Prostate gland (tissue), 2 donors: ENCODE measurements at places on chromosomes 5 and 9. TPM values are rescaled to one million over a fixed set of nuclear protein-coding genes. Genes with fewer than 3 reads are reported as not detected.

DNA sequence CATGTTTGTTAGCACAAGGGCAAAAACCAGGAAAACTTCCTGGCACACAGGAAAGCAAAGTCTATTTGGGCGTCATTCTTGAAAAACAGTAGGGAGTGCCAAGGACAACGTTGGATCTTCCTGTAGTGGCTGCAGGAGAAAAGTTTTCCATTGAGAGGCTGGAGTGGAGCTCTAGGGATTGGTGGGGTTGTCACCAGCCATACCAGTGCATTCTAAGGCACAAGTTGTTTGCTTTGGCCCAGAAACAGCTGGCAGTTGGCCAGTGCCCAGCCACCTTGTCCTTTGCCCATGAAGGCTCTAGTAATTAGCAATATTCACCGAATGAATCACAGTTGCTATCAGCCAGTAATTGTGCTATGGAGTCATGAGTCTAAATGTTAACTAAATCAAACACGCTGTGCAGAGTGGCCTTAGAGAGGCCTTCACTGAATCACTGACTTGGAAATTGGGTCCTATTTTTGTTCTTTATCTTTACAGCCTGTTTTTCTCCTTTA is 26.4 kb downstream of the TNFSF15 start:
- peak; percentile 30 for DNase-seq

DNA sequence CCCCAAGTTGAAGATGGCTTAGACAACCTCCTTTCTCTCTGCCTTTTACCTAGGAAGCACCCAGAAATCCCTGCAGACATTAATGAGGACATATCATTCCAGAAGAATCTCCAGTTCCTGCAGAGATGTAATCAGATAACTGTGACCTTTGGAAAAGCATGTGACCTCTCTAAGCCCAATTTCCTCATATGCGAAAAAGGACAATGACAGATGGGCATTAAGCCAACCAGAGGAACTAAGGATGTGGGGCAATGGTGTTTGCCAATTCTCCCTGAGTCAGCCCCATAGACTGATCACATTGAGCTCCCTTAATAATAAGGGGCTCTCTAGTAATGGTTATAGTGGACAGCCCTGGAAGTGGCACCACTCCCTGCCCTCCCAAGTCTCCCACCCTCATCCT is 10.1 kb upstream of the FOXI1 start:
- no peak for DNase-seq

GRCh38 chr5:91499943-91500531 is 116.9 kb upstream of the ARRDC3 start:
- DNase-seq: no peak

The NAIP gene
- 16.4 TPM for total RNA-seq

DNA sequence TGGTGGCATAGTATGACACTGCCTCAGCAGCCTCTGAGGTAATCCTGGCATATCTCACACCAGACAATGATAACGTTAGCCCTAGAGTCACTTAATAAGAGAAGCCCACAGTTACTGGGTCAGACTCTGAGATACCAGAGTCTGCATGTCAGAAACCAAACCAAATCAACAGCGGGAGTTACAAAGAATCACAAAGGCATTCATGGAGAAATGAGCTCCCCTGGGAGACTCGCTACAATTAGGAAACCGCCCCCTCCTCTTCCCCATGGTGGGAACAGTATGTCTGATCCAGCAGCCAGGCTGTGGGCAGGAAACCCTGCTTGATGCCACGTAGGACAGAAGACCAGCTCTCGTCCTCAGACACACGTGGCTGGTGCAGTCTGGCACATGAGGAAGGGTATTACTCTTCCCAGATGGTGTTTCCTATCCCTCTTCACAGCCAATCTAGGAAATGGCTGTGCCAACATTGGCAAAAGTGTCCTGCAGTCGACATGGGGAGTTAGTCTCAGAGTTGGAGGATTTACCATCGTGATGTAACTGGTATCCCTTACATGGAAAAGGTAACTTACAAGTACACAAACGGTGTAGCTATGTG is 485.4 kb downstream of the ZNF608 start:
- DNase-seq: no peak

DNA sequence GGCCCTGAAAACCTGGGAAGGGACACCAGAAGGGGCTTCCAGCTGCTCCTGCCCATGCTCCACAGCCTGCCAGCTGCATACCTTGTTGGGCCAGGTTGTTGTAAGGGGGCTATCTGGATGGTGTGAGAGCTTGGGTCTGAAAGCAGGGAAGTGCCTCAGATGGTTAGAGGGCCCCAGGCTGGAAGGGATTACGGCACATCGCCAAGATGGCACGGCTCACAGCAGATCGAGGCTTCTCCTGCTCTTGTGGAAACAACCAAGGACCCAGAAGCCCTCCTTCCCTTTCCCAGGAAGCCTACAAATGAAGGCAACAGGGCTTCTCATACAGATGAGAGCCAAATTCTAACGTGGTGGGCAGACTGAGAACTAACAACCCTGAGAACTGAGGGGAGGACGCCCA is 121.7 kb upstream of the ADCY2 start:
- no peak for DNase-seq

The PCDHB8 gene
- total RNA-seq: 2.6 TPM

GRCh38 chr9:28166179-28166578 is 592.9 kb upstream of the C9orf72 start:
- no peak for DNase-seq

DNA sequence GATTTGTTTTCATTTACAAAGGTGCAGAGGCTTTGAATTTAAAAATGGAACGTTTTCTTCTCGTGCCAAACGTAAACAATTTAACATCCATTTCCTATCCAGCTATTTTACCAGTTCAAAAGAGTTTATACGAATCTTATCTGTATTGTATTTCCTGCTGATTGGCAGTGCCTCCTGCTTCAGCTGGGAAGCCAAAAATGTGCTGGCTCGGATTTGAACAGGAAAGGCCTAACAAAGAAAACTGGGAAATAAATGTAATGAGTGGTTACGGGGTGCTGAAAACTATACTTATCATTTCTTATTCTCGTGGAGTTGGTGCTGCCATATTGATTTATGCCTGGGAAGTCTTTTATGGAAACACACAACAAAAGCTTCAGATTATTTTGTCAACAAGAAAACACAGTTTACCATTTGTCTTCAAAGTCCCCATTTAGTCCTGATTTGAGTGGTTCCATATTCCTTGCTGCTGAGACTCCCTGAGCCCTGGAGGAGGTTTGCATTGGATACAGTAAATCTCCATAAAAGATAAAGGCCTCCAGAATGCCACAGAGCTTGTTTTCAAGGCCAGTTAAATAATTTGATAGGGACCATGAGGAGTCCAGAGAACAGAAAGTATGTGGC is 507.4 kb downstream of the RASEF start:
- no peak for DNase-seq

- no peak for DNase-seq
Observed at GRCh38 chr9:103183701-103184171, 188.6 kb downstream of the CYLC2 start.

The CCDC183 gene
- total RNA-seq: 9.5 TPM

GRCh38 chr9:406886-407654 is 192.4 kb downstream of the DOCK8 start:
- no peak for DNase-seq

The NMUR2 gene
- total RNA-seq: not detected
